Neural progenitor cell (in vitro differentiated cells): ENCODE measurements at places on chromosomes 4 and X.

- DNase-seq, result peak; percentile 37
These were observed 1.7 kb downstream of the ARAF start for GRCh38 chrX:47562615-47563243.

DNA sequence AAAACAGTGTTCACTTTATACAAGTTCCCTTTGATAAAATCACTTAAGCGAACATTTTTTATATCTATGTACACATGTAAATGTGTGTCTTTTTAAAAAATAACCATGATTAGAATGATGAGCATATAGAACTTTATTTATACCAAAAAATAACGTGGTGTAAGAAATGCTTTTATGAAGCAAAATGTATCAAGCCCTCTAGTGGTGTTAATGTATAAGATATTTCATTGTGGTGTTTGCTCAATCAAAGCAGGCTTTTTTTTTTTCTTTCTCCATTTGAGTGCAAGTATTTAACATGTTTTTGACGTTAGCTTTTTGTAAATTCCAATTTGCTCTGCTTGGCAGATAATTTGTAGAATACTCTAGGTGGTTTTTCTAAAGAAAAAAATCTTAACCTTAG lies 2092.4 kb upstream of the TENM3 start:
- DNase-seq, result no peak

DNA sequence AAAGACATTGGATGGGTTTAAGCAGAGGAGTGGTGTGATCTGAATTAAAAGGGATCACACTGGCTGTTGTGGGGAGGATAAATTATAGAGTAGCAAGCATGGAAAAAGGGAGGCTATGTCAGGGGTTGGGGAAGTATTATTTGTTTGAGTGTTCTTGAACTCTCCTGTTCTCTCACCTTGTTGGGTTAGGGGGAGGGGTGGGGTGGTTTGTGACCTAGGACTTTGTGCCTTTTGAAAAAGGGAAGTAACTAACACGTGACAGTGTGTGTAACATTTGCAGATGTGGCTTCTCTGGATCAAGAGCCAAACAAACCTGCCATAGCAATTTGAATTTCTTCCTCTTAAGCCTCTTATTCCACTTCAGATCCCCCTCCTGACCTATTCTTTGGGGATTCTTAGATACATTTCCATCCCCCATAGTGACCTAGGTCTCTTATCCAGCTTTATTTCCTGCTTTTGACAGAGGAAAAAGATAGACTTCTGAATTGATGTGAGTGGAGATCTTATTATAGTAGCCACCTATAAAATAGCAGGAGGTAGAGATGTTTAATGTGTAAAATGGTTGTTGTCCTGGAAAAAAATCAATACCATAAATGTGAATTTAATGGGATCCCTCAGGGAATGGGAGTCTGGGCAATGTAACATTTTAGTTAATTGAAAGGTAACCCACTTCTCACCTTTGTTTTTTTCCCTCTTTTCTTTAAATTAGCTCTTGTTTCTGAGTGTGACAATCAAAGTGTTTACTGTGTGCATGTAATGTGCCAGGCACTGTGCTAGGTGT lies 120.4 kb downstream of the CT47B1 start:
- peak; percentile 3 for DNase-seq

DNA sequence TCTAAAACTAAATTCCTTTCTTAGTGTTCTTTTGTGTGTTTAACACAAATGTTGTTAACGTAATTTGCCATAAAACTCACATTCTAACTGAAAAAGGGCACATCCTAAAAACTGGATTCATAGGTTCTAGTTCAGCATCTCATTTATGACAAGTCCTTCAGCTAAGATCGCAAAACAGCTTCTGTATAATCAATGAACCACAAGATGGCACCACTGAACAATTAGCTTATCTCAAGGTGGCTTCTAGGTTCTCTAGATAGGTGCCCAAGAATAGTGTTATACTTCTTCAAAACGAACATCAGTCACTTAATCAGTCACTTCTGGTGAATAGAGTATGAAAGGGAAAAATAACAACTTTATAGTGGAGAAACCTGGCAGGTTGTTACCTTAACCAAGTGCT lies 54.3 kb downstream of the NRK start:
- DNase-seq, result peak; percentile 34

DNA sequence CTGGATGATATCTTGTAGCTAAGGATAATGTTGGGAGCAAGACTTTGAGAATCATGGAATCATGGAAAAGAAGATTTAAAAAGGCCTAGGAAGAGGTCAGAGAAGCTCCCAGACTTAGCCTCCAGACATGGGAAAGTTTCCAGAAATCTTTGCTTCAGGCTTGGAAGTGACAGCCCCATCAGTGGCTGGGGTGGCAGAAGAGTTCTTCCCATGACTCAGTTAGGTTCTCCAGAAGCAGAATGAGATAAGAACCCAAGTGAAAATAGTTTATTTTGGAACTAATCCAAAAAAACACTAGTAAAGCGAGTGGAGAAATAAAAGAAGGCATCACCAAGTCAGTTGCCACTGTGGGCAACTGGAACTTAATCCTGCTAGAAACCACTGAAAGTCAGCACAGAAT lies 506.9 kb downstream of the MID1IP1 start:
- no peak for DNase-seq

DNA sequence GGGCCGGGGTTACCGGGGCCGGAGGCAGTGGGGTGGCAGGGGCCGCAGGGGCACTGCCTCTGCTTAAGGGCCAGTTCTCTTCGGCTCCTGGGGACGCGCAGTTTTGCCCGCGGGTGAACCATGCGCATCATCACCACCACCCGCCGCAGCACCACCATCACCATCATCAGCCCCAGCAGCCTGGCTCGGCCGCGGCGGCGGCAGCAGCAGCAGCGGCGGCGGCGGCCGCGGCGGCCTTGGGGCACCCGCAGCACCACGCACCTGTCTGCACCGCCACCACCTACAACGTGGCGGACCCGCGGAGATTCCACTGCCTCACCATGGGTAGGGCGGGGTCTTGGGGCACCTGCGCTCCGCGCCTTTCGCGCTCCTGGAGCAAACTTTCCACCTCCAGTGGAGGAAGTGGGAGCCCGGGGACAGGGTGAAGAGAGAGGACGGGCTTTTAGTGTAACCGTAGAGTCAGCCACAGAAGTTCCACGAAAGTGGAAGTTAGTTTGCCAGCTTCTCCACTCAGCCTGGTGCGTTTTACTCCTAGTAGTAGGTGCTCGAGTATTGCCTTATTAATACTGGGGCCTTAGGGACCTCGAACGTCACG lies 729 bp downstream of the GSX2 start:
- peak; percentile 40 for DNase-seq

- no peak for DNase-seq
These were observed 21.3 kb downstream of the IL15 start for GRCh38 chr4:141657550-141658250.

DNA sequence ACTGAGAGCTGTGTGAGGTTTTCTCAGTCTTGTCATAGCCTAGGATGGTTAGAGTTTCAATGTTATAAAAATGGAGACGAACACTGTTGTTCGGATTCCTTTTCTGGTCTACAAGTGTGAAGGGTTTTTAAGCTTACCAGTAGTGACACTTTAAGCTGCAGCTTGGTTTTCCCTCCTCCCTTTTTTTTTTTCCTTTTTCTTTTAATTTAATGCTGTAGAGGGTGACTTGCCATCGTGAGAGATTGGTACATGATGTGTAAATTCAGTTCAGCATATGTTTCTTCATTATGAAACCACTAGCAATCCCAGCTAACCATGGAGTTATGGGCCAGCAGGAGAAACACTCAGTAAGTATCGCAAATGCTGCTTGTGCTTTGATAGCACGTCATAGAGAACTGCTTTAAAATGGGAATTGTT lies 165.0 kb downstream of the RAPGEF2 start:
- no peak for DNase-seq

- DNase-seq, result no peak
These were observed 97.7 kb upstream of the ACSL4 start for GRCh38 chrX:109830704-109831206.

- DNase-seq, result peak; percentile 29
These were observed 35.7 kb upstream of the GABRQ start for GRCh38 chrX:152601848-152602616.

DNA sequence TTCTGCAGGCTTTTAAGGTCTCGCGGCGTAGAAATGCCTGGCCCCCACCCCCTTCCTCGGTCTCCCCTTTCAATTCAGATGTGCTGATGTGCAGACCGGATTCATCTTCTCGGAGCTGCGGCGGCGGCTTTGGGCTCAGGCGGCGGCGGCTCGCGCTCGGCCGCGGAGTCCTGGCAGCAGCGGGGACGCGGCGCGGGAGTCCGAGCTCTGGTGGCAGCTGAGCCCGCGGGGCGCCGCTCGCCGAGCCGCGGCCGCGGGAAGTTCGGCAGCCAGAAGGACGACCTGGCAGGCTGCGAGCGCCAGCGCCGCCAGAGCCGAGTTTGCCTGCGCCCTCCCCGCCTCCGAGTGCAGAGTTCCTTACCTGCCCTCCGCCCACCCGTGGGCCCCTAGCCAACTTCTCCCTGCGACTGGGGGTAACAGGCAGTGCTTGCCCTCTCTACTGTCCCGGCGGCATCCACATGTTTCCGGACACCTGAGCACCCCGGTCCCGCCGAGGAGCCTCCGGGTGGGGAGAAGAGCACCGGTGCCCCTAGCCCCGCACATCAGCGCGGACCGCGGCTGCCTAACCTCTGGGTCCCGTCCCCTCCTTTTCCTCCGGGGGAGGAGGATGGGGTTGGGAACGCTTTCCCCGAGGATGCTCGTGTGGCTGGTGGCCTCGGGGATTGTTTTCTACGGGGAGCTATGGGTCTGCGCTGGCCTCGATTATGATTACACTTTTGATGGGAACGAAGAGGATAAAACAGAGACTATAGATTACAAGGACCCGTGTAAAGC lies 448 bp downstream of the TLL1 start:
- DNase-seq, result peak; percentile 78
